ENCODE measurements at places on chromosomes 1 and 21.

DNA sequence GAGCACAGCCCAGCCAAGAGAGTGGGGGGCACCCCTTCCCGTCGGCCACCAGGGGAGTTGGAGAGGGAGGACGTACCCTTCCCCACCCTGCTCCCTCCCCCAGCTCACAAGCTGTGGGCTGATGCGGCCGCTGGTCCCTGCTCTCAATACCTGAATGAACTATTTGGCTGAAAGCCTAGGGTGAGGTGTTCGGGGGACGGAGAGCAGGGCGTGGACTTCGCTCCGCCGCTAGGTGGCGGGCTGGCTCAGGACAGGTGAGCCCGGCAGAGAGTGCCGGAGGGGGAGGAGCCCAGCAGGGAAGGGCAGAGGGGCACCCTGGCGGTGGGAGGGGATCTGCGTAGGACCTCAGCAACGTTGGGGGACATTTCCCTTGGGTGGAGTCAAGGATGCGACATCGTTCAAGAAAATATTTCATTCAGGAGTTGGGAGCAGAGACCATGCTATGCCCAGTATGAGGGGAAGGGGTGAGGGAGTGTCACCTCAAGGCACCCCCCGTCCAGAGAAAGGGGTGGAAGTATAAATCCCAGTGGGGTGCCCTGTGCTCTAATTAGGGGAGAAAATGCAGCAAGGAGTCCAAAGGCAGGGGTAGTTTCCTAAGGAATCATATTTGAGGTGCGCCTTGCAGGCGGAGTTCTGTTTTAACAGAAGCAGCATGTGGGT, 12.0 kb upstream of the RHBG start:
- no peak for DNase-seq

GRCh38 chr1:192974701-192975100, 84.5 kb downstream of the UCHL5 start:
- peak; percentile 52 for DNase-seq

GRCh38 chr1:206738370-206739366, 31.9 kb upstream of the IL19 start:
- no peak for DNase-seq

DNA sequence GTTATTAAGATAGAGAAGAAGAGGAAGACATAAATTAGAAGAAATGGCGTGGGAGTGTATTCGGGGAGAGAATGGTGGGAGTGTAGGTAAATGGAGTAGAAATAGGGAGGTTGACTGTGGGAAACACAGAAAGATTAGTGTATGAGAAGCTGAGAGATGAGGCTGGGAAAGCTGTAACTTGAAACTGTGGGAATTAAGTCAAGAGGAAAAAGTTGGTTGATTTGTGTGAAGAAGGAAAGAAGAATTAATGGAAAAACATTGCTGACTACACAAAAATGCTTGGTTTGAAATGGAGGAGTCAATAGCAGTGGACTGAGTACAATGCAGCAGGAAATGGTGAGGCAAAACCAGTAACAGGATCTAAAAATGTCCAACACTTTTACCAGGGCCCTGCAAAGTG, 448.3 kb downstream of the PTPRC start:
- DNase-seq: no peak

GRCh38 chr1:231626951-231627614, 493 bp downstream of the DISC1 start:
- no peak for DNase-seq

GRCh38 chr1:21724098-21724497, 54.9 kb upstream of the RAP1GAP start:
- DNase-seq: no peak

DNA sequence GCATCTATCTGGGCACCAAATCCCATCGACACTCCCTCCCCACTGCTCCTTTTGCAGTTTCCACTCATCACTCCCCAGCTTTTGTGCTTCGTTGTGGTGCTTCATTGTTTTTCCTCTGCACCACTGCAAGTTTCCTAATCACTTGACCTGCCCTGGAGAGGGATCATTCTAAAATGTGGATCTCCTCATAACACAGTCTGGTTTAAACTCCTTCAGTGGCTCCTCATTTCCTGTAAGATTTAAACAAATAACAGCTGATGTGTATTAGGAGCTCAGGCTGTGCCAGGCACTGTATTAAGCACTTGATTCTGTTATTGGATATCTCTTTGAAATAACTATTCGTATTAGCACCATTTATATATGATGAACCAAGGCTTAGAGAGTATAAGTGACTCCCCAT, 51.3 kb downstream of the MAP10 start:
- no peak for DNase-seq

- DNase-seq: no peak
Observed at GRCh38 chr1:244187310-244187709, 136.2 kb downstream of the ZBTB18 start.

DNA sequence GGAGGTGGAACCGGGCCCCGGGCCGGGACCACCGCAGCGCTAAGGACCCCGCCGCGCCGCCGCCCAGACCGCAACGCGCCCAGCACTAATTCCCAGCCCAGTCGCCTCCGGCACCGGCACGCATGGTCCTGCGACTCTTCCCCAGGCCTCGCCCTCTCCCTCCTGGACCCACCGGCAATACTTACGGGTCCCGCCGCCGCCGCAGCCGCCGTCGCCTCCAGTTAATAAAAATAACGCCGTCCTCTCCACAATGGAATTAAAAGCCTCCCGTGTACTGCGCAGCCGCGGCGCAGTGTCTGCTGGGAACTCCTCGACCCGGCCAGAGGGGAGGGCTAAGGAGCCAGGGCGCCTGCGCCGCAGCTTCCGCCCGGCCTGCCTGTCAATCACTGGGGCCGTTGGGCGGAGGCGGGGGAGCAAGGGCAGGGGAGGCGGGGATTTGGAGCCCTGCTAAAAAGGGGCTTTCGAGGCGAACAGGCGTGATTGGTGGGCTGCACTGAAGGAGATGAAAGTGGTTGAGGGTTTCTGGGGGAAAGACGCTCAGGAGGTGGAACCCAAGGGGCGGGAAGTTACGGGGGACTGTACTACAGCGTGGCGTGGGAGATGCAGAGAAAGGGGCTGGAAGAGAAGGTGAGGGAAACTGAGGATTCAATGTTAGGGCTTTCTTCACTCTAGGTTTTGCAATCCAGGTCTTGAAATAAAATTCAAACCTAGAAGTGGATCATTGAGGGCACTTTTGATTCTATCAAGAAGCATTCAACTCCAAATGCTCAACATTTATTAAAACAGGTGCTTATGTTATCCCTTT, at the start of gene ZNF281:
Gene ZNF281 (minus strand): TSS at position 276 of the 805 bp plus-strand sequence. CDS start 331 bp downstream, outside the sequence.
- peak; percentile 88 for DNase-seq

DNA sequence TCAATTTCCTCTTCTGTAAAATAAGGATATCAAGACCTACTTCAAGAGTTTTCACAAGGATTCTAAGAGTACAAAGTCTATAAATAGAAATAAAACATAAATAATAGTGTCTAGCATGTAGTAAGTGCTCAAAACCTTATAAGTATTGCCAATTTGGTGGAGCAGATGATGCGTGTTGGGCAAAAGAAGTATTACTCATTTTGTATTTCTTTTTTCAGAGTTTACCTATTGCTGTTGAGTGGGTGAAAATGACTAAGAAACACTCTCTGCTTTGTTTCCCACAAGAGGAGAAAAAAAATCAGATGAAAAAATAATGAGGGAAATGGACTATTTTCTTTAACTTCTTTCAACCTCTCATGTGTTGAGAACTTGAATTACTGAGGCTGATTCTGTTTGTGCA, 103.3 kb upstream of the KCNK2 start:
- DNase-seq: no peak

DNA sequence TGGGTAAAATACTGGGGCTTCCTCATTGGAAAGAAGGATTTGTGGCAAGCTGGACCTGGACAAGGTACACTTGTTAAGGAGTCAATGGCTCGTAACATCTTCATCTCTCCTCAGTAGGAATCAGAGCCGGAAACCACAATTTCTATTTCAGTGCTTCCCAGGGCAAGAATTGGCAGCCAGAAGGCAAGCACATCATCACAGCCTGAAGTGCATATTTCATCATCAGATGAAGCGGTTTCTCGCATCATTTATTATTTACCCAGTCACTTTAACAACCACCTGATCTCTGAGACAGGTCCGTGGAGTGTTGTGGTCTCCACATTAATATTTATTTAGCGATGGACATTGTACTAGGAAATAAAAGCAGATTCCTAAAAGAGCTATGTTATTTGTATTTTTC, 55.0 kb downstream of the KCNJ15 start:
- DNase-seq: no peak

GRCh38 chr1:17419626-17420328, 19.7 kb downstream of the RCC2 start:
- no peak for DNase-seq

- DNase-seq: no peak
Observed at GRCh38 chr1:81004011-81004410, 796.7 kb upstream of the ADGRL2 start.

DNA sequence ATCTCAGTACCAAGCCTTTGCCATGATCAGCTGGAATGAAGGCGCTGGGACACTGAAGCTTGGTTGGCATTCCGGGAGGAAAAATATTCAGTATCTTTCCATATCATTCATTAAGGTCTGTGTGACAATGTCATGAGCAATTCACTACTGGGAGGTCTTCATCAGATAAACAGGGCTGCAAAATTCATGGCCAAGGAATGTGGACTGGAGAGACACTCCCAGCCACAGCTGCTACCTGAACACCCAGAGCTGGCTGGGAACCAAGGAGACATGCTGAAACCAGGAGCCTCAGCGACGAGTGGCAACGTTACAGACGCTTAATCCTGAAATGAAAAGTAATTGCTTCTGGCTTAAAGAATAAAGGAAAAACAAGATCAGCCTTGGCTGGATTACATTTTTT, 30.6 kb upstream of the DDAH1 start:
- DNase-seq: no peak

DNA sequence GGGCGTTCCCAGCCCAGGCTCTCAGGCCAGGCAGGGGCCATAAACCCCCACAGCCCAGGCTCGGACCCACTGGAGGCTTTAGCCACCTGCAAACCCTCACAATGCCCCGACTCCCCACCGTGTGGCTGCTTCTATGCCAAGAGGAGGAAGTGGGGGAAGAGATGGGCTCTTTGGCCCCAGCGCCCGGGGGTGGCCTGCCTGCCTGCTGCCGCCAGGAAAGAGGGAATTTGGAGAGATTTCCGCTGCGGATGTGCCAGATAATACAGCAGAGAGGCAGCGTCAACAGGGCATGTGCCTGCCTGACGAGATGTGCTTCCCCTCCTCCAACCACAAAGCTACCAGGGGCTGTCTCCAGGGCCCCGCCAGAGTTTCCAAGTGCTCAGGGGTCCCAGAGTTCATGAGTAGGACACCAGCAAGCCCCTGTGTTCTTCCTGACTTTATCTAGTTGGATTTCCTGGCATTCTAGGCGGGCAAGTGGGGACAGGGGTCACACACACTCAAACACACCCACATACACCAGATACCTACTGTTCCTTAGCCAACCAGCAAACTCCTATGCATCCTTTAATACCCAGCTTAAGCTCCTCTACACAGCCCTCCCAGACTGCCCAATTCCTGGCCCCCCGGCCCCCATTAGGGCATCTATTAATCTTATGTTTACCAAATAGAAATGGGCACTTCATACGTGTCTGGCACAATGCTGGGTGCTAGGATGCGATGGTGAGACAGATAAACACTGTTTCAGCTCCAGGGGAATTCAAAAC, 14.1 kb downstream of the EPHA2 start:
- no peak for DNase-seq

GRCh38 chr1:43970911-43971310, 1.1 kb downstream of the DPH2 start:
- no peak for DNase-seq

DNA sequence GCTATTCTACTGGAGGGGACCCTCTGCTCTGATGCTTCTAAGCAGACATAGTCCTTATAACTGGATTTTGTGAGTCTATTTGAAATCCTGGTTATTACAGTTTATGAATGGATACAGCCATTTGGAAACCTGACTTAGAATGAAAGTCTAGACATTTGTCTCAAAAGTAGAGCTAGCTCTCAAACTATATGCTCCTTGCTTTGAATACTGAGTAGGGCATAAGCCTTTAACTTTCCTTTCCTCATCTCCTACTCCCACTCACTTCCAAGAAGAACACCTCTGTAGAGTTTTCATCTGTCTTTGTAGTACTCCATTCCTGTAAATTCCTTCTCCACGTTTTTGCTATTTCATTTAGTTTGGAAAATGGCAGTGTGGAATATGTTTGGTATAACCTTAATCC, 9.0 kb upstream of the ARID1A start:
- DNase-seq: no peak

DNA sequence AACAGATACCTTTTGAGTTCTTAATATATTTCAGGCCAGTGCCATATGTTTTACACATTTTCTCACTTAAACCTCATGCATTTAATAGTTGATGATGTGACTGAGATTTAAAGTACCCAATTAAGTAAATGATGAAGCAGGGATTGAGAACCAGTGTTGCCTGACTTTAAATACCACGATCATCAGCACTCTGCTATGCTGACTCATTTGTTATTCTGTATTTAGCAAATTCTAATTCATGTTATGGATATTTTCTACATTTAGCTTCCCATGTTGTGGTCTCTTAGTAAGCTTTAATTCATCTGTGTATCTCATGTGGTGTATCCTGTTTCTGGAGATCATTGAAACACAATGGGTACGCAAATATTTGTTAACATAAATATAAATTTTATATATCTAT, 363.0 kb downstream of the PTBP2 start:
- DNase-seq: peak; percentile 59

GRCh38 chr1:147895123-147895522, 7.5 kb upstream of the GJA8 start:
- DNase-seq: no peak

DNA sequence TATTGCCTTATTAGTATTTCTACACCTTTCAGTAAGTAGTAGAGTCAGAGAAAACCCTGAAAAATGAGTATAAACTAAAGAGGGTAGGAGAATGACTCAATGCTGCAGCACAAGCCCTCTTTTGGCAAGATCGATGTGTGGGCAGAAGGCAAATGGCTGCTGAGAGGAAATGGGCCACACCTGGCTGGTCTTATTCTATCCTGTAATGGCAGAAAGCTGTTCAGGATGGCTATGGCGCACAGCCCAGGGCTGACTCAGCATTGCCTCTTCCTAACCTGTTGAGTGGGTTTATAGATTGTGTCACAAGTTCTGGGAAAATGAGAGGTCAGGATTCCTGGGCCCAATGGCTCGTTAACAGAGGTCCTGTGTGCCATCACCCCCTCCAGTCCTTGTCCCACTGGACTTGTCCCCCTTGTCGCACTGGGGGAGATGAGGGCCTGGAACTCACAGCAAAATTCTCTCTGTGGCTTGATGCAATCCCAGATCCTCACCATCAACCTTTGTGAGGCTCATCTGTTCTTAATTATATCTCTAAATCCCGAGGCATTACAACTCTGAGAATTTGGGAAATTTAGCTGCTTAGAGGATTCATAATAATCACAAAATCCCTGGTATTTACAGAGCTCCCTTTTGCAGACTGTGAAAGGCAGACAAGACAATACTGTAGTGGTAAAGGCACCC, 13.2 kb downstream of the HMGB4 start:
- DNase-seq: peak; percentile 93

DNA sequence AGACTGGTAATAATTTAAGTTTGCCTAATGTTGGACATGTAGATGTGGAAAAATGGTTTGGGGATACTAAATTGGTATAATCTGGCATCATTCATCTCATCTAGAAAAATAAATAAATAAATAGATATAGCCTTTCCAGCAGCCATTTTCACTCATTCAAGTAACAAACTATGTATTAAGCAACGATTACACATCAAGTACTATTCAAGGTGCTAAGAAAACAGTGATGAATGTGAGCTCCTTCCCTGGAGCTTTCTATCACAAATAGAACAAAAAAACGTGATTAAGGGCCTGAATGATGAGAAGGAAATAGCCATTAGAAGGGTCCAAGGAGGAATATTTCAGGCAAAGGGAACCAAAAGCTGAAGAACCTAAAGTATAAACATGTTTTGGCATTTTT, 37.1 kb downstream of the STIL start:
- no peak for DNase-seq
